Activated CD4-positive, alpha-beta T cell treated with anti-CD3 and anti-CD28 coated beads for 48 hours (primary cell): ENCODE measurements at places on chromosomes 12 and 14.
A peak's percentile ranks its signal among the peaks of the same experiment; 100 is the strongest.

DNA sequence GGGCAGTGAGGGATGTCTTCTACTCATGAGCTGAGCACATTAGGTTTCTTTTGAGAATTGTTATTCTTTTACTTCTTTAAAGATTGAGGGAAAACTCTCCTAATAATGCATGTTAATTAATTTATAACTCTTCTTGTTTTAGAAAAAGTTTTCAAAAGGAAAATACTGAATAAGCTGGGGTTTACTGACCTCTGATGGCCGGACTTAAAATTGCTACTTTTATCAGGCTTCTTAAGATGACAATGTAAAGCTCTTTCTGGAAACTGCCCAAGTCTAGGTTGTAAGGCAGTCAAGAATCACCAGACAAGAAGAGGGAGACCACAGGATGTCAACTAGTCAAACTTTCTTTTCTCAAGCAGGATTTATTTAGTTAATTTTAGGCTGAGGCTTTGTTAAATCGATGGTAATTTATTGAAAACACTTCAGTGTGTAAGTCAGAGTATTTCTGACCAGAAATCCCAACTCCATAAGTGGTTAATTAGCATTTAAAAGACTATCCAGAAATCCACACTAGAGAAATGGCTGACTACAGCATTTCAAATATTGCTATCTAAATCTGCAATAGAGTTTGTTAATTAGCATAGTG lies 82.1 kb downstream of the AVPR1A start:
- DNase-seq = no peak

DNA sequence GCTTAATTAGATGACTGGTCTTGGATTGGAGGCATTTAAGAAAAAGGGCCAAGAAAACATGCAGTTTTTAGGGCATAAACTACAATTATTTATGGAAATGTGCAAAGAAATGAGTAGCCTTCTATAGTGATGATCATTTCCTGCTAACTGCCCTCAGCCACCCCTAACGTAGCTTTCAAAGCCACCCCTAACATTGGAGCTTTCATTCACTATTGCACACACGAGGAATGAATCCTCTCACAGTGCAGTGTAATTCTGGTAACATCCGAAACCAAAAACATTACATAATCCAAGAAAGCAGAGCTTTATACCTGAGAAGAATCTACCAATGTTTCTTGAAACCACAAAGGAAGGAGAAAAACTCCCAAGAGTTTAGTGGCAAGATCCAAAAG lies 1003.6 kb downstream of the TMEM121 start:
- no peak for DNase-seq

GRCh38 chr14:21192875-21193535 lies 37.1 kb upstream of the OR5AU1 start:
- no peak for DNase-seq

- no peak for DNase-seq
Observed at GRCh38 chr14:92579244-92579936, 65.8 kb downstream of the RIN3 start.

GRCh38 chr12:88092771-88093170 lies 49.1 kb downstream of the CEP290 start:
- DNase-seq = no peak

DNA sequence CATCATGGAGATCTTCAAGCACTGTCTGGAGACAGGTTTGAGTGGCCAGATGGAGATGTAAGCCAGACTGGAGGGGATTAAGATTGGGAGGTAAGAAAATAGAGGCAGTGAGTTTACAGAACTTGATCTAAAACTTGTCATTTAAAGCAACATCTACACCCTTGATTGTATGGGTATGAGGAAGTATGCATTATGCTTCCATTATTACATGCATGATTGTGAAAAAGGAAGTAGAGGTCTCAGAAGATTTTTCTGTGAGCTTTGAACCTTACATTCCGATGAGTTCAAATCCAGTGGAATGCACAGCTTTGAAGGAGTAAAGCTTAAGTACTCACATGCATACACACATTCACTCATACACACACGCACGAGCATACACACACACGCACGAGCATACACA lies 550.8 kb downstream of the MED13L start:
- DNase-seq = no peak

GRCh38 chr12:10503460-10503859 lies 2.2 kb upstream of the EIF2S3B start:
- no peak for DNase-seq

DNA sequence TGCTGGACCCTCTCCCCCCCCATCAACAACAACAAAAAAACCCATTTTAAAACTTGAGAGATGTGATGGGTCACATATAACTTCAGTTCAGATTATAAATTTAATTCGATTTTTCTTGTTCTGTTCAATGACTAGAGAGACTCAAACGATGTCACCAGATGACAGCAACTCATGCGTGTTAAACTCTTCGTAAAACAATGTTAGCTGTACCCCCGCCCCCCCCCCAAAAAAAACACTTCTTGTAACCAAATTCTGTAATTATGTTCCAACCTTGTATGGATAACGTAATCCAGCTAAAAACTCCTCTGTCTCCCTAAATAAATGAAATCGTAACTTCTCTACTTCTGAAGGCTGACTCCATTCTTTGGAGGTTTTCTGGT lies 614 bp upstream of the NACA start:
- no peak for DNase-seq

GRCh38 chr12:53213348-53213747 lies 6.3 kb upstream of the ITGB7 start:
- DNase-seq = peak; percentile 91

DNA sequence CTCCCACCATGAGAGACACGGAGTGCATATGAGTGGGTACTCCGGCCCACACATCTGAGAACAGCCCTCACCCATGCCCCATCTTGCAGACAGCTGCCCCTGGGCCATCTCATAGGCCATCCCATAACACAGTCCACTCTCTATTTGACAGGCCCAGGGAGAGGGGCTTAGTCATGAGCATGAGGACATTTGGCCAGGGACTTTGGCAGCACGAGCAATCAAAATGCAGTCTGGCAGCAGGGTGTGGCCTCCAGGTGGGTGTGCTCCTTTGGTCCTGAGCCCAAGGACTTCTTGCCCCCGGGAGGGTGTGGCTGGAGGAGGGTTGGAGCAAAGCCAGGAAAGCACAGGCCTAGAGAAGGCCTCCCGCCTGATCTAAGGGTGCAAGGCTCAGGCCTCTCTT lies 25.6 kb downstream of the EMP1 start:
- no peak for DNase-seq

GRCh38 chr14:70847406-70848090 lies 38.2 kb upstream of the MAP3K9 start:
- DNase-seq = no peak
